ENCODE measurements at places on chromosomes 13 and 19. TPM values are rescaled to one million over a fixed set of nuclear protein-coding genes. Genes with fewer than 3 reads are reported as not detected.

DNA sequence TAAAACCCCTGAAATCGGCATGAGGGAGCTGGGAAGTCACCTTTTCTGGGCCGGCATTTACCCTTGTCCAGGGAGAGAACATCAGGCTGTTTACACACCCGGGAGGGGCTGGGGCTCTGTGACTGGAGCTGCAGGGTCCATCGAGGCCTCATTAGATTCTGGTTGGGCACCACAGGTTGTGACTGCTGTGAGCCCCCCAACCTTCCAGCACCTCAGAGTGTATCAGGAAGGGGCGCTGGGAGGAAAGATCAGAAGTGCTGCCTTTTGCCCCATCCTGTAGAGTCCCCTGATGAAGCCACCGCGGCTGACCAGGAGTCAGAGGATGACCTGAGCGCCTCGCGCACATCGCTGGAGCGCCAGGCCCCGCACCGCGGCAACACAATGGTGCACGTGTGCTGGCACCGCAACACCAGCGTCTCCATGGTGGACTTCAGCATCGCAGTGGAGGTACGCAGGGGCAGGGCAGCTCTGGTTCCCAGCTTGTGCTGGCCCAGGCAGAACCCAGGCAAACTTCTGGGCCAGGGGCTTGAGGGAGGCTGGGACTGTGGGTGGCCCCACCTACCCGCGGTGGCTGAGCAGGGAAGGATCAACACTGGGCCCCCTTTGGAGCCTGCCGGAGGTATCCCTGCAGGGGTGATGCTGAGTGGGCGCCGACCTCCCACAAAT is 136.4 kb downstream of the STK24 start:
- DNase-seq: no peak

GRCh38 chr13:52852444-52852843 is 4.0 kb upstream of the PCDH8 start:
- DNase-seq: no peak

The TTC9B gene
- not detected for total RNA-seq

- no peak for DNase-seq
These were observed 15.4 kb downstream of the SHANK1 start for GRCh38 chr19:50703915-50704796.
